ENCODE measurements at places on chromosomes 12 and 14.
A peak's percentile ranks its signal among the peaks of the same experiment; 100 is the strongest.

DNA sequence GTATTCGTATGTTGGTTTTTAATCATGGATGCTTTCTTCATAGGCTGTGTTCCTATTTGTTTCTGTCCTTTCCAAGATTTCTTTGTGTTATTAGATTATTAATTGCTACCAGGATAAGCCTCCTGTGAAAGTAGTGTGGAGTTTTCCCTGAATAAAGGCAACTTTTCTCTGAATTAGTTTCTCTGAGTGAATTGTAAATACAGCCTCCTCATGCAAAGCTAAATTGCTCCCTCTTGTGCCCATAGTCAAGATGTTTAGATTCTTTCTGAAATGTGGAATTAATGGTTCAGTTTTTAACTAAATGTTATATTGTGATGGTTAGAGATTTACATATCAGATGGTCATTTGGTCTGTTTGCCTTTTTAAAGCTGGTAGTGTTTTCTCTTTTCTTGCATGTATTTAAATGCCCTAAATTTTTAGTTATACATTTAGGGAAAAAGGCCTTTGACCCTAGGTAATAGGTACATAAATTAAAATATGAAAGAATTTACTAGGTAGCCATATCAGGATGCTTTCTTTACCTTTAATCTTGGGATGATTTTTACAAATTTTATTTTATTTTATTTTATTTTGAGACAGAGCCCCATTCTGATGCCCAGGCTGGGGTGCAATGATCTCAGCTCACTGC is 8.9 kb downstream of the APAF1 start:
- DNase-seq = peak; percentile 44

DNA sequence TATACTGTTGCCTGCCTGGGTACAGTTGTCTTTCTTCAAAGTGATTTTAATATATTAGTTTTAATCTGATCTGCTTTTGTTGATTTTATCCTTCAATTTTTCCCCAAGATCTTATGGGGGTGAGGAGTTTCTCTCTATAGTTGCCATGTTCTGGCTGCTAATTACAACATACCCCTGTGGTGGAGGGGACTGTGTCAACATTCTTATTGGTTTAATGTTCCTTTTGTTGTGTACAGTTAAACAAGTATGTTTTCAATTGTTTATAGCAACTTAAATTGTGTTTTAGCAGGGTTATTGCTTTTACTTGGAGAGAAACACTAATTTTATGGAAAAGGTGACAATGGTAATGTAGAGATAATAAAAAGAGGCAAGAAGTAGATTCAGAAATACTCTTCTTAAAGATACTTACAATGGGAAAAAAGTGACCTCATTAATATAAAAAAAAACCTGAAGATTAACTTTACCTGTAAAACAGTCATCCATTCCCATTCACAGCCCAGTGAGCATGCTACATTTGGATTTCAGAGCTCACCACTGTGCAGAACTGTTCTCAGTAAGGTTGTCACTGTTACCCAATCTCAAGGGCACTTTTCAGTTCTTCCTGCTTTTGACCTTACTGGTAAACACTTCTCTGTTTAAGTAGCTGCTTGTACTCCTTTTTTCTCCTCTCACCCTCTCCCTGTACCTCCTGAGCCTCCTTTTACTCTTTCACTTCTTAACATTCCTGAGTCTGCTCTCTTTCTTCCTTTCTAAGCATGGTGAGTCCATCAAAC is 8.1 kb upstream of the LRRK2 start:
- DNase-seq = no peak

DNA sequence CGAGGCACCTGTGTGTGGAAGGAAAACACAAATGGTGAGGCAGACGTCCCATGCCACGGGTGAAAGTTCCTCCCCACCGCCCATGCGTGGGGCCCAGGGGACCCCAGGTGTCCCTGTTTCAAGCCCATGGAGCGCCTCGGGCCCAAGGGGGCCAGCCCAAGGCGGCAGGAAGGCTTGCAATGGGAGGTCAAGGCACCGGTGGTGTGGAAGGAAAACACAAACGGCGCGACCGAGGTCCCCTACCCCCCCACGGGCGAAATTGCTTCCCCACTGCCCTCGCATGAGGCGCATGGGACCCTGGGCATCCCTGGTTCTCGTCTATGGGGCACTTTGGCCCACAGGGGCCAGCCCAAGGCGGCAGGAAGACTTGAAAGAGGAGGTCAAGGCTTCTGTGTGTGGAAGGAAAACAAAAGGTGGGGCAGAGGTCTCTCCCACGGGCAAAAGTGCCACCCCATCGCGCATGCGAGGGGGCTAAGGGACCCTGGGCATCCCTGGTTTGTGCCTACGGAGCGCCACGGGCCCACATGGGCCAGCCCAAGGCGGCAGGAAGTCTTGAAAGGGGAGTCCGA is 379.4 kb downstream of the ALG10 start:
- no peak for DNase-seq

DNA sequence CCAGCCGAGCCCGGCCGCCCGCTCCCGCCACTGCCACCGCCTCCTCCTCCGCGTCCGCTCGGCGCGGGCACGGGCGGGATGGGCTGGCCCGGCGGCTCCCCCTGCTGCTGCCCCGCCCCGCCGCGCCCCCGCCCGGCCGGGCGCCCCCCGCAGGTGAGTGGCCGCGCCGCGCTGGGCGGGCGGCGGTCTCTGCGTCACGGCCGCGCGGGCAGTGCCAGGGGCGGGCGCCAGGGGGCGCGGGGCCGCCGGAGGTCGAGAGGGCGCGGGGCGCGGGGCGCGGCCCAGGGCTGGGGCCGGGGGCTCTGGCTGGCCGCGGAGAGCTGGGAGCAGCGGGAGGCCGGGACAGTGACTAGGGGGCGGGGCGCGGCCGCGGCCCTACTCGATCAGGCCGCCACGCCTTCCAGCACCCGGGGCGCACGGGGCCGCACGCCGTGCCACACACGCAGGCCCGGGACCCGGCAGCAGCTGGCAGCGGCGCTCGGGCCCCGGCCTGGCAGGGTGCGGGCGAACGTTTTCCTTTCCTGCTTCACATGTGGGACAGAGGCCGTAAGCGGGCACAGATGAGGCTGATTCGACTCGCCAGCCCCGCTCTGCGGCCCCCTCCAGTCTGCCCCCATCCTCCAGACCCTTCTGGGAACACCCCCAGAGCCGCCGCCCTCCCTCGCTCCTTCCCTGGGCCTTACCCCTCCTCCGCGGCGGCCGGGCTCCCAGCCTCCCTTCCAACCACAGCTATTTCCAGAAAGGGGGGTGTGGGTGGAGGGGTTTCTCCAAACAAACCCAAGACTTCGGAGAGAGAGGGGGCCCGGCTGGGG is 2.4 kb upstream of the TNS2 start:
- peak; percentile 78 for DNase-seq

GRCh38 chr12:120573560-120573959 is 7.6 kb downstream of the POP5 start:
- no peak for DNase-seq

DNA sequence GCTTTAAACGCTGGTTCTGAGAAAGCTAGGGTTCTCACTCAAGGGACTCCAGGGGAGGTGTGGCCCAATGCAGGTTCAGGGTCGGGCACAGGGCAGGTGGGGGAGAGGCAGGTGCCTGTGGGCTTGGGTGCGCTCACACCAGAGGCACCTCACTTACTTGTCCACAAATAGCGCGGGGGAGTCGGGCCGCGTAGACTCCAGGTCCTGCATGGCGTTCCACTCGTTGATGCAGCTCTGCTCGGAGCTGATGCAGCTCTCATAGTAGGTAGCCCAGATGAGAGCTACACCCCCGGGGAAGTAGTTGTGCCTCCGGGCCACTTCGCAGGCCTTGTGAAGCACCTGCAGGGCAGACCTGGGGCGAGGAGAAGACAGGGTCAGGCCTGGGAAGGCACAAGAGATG is 49.9 kb downstream of the SSH1 start:
- DNase-seq = no peak

DNA sequence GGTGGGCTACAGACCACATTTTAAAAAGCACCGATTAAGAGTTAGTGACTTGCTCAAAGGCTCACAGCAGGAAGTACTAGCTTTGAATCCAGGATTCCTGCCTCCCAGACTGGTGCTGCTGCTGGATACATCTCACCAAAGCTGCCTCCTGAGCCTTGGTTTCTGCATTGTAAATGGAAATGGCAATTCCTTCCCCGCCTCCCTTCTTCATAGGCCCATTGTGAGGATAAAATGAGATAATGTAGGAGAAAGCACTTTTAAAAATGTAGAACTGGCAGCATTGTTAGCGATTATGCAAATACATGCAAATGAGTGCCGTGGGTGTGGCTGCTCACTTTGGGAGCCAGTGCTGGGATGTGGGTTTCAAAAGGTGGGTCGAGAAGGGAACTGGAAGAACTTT is 15.4 kb downstream of the PDE1B start:
- DNase-seq = no peak

DNA sequence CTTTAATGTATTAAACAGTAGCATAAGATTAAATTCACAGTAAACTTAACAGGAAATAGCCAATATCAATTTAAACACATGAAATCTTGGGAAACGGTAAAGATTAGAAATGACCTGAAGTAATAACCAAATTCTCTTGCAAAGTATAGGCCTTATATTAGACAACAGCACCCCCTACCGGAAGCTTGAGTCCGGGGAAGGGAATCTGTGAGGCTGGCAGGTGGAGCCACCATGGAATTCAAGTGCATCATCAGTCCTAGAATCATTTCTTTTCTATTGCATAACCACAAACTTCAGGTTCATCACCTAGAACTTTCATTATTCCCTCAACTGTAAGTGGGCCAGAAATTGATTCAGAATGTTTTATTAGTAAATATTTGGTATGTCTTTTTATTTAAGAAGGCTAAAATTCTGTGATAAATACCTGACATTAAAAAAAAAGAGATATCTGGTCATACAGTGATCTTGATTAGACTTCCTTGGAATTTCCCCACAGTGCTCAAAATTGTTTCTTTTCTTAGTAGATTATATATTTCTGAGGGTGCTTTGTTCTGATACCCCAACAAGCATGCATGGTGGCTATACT is 48.6 kb downstream of the AP5M1 start:
- DNase-seq = peak; percentile 65

GRCh38 chr12:24551163-24551786 is 397.6 kb downstream of the BCAT1 start:
- peak; percentile 60 for DNase-seq

DNA sequence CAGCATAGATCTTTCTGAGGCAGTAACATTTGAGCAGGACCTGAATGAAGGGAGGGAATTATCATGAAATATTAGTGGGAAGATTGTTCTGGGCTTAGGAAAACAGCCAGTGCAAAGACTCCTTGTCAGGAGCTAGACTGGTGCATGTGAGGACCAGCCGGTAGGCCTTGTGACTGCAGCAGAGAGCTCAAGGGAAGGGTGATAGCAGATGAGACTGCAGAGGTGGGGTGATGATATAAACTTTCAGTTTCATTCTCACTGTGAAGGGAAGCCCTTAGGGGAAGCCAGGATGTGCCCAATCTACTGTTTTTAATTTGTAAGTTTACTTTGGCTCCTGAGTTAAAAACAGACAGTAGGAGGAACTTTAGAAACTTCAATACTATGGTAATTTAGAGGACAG is 12.4 kb downstream of the IL22 start:
- DNase-seq = no peak

DNA sequence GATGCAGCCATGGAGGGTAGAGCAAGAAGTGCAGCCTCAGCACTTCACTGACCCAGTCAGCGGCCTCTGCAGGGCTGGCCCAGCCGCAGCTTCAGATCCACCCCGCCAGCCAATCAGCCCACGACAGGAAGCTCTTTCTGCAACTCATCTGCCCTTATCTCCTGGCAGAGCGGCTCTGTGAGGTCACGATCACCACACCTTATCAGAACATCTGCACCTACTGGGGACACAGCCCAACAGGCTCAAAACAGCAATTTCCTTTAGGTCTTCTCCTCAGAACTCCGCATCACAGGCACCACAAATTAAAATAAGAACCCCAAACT is 287.3 kb downstream of the BCL11B start:
- DNase-seq = no peak

- no peak for DNase-seq
These were observed 62.5 kb upstream of the PYGL start for GRCh38 chr14:51006781-51007211.

- DNase-seq = no peak
These were observed 1304.5 kb downstream of the AACS start for GRCh38 chr12:126369487-126370463.

DNA sequence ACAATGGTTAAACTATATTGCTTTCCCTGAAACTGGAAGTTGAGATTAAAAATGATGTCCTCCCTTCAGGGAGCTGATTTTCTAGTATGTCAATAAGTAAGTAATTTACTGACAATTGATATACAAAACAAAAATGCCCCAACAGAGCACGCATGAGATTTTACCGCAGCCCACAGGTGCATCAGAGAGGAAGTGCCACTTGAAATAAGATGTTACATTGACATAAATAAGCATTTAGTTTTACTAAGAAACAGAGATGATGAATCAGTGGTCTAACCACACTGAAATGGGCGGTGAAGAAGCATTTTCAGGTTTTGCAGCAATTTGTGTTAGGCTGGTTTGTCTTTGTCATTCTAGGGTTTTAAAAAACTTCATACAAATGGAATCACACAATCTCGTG is 8.8 kb upstream of the CLECL1 start:
- DNase-seq = no peak

DNA sequence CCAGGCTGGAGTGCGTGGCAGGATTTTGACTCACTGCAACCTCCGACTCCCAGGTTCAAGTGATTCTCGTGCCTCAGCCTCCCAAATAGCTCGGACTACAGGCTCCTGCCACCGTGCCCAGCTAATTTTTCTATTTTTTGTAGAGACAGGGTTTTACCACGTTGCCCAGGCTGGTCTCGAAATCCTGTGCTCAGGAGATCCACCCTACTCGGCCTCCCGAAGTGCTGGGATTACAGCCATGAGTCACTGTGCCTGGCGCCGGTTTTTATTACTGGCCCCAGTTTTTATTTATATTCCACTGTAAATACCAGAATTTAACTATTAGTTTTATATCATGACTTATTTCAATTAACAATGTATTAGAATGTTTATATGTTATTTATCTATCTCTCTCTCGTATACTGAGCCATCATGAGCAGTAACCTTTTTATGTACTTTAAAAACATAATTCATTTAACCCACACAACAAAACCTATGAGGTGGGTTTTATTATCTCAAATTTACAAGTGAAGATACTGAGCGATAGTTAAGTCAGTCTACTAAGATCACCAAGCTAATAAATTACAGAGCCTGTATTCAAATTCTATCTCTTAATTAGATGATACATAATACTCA is 47.8 kb downstream of the HECTD1 start:
- no peak for DNase-seq

DNA sequence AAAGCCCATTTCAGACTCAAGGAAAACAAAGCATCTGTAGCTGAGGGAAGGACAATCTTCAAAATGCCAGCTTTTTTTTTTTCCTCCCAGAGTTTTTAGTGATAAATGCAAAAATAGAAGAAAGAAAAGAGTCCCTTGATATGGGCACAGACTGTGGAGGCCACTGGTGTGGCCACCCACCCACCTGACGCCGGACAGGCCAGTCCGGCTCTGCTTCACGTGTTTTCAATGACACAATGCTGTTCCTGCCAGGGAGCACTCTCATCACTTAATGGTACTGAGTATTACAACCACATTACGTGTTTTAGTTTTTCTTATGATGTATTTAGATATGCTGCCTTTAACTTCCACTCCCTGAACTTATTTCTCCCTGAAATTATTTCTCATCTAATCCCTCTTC is 155.7 kb upstream of the HIF1A start:
- DNase-seq = no peak

- DNase-seq = no peak
These were observed 49.7 kb downstream of the RPH3A start for GRCh38 chr12:112841240-112841639.

- no peak for DNase-seq
These were observed 107.6 kb downstream of the MGAT4C start for GRCh38 chr12:86148612-86149011.

- no peak for DNase-seq
These were observed 20.0 kb downstream of the SLCO1B3 start for GRCh38 chr12:20830456-20830855.

- DNase-seq = no peak
These were observed 22.8 kb upstream of the DHRS4 start for GRCh38 chr14:23930742-23931141.
